ENCODE measurements at places on chromosomes 3 and 15. TPM values are rescaled to one million over a fixed set of nuclear protein-coding genes. Genes with fewer than 3 reads are reported as not detected.

Gene KCNH8
- total RNA-seq: not detected

Gene SLC9A9
- total RNA-seq: 16.2 TPM

Gene TTC23
- 7.9 TPM for total RNA-seq

Gene WDR93
- total RNA-seq: not detected

Gene KBTBD12
- total RNA-seq: not detected

Gene CASR
- not detected for total RNA-seq

Gene ISY1
- total RNA-seq: 58.1 TPM

Gene PRSS50
- not detected for total RNA-seq

Gene NDUFB5
- total RNA-seq: 151 TPM

Gene PTH1R
- not detected for total RNA-seq

Gene SKIL
- total RNA-seq: 122 TPM

Gene WDR76
- 4.1 TPM for total RNA-seq

Gene ABI3BP
- total RNA-seq: 6.0 TPM

Gene PYDC2
- not detected for total RNA-seq

Gene KNL1
- 4.5 TPM for total RNA-seq

Gene GORASP1
- total RNA-seq: 27.1 TPM

Gene NOP10
- 119 TPM for total RNA-seq
